Stimulated activated CD4-positive, alpha-beta T cell treated with anti-CD3 and anti-CD28 coated beads, Interleukin-2, amount 100 ng/mL, for 4 hours (primary cell): ENCODE measurements at places on chromosomes 7 and 10.
A peak's percentile ranks its signal among the peaks of the same experiment; 100 is the strongest.

GRCh38 chr7:130298544-130299326 is 5.8 kb downstream of the CPA4 start:
- no peak for DNase-seq

DNA sequence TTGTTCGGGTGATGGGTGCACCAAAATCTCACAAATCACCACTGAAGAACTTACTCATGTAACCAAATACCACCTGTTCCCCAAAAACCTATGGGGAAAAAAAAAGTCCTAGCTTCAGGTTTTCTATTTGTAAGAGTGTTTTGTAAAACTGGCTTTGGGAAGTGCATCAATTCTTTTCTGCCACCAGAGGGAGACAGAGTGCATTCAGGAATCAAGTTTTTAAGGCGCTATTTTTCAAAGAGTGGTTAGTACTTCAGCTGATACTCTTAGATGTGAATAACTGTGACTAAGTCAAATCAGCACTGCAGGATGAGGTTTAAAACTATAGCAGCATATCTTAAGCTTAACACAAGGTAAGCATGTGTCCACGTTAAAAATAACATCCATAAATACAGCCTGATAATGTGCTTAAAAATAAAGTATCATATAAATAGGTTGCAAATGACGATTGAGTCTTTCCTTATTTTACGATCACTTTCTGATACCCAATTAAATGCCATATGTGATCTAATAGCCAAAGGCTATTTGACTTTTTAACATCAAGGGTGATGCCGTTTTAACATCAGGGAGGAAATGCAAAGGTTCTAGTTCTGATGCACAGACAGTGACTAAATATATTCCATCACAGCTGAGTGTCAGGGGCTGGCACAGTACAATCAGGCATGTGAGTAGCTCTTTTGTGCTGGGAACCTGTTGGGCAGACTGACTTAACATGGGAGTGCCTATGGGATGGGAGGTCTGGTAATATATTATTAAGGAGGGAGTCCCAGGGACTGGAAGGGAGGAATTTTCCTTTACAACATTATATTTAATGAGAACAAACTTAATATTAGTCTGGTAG is 10.6 kb upstream of the LYZL2 start:
- peak; percentile 6 for DNase-seq

- DNase-seq = no peak
Measured at GRCh38 chr10:107611115-107611514, 446.6 kb upstream of the SORCS1 start.

DNA sequence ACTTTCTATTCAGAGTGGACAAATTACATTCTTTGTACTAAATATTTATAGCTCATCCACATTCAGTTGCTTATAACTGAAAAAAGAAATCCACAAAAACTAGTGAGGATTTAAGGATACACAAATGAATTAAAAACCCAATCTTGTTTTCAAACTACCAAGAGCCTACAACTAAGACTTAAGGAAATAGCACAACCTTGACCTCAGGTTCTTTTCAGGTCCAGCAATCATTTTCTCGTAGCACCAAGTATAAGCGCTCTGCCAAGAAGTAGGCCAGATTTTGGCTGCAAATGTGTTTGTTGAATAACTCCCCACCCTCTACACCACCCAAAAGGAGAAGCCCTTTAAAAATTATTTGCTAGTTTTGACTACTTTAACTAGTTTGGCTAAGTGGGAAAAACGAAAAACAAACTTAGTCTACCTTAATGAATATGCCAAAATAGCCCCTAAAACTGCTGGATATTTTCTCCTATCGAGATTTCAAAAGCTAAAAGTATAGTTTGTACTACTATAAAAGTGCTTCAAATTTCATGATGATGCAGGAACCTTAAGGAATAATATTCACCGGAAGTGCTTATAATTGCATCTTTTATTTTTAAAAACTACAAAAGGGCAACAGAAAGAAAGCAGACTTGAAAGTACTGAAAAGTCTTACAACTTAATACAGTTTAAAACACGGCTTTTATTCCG is 2.7 kb upstream of the KMT2E start:
- DNase-seq = no peak

GRCh38 chr7:99557196-99557607 is 1.2 kb upstream of the ZNF655 start:
- DNase-seq = no peak

DNA sequence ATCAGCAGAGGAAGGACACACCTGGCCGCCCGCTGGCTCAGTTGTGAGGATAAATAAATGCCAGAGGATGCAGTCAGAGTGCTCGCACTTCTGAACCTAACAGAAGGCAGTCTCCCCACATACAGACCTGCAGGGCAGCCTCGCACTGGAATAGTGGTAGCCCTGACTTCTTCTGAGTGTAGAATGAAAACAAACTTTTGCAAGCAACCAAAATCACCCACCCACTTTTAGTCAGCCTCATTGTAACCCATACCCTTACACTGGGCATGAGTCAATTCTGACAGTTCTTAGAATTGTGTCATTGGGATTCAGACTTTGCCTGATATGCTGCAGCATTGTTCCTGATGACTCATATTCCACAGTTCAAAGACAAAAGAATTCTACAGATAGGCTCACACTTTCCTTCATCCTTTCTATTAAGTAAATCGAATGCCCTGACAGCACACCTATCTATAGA is 167.0 kb upstream of the CDK1 start:
- DNase-seq = peak; percentile 7

DNA sequence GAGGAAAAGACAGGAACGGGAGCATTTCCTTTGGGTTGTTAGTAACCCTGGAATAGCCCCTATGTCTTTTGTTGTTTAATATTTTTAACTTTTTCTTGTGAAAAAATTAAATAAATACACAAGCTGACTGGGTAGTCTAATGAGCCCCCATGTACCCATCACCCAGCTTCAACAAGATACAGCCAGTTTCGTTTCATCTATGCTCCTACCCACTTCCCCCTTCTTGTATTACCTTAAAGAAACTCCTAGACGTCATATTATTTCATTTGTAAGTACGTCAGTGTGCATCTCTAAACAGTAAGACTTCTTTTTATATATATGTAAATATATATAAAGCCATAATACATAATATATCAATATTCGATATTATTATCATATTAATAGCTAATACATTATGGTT is 42.8 kb upstream of the NUB1 start:
- DNase-seq = no peak

DNA sequence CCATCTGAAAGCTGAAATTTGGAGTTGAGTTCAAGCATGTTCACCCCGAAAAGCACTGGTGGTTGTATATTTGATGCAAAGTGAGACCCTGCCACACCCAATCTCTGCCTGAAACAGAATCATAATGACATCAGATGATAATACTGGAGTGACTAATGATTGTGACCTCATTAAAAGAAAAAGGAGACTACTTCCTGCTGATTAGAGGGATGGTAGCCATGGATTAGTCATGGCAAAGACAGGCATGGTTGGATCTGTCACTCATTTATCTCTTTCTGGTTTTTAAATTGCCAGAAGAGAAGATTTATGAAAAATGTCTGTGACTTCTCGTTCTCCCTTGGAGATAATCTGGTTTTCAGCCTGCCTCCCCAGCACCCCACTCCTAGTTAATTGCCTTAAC is 101.2 kb downstream of the BAMBI start:
- no peak for DNase-seq

GRCh38 chr10:45015590-45015989 is 14.9 kb downstream of the ZNF22 start:
- no peak for DNase-seq

DNA sequence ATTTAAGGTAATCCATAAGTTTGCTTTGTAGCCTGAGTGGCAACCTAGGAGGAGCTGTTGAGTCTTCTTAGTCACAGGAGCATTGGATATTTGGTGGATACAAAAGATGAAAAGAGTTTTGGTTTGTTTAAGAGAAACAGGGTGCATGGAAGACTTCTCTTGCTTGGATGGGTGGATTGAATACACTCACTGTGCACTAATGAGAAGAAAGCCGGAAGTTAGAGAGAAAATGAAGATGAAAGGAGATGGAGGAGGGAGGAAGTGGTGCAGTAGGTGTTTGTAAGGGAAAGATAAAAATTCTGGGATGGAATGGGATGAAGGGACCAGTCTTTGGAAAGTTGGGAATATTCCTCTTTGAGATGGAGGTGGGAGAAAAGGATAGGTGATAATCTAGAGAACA is 7.7 kb downstream of the MDFIC start:
- DNase-seq = no peak

GRCh38 chr7:70303309-70303708 is 705.0 kb downstream of the AUTS2 start:
- DNase-seq = no peak

GRCh38 chr10:130062201-130062600 is 48.4 kb downstream of the C10orf143 start:
- DNase-seq = no peak

DNA sequence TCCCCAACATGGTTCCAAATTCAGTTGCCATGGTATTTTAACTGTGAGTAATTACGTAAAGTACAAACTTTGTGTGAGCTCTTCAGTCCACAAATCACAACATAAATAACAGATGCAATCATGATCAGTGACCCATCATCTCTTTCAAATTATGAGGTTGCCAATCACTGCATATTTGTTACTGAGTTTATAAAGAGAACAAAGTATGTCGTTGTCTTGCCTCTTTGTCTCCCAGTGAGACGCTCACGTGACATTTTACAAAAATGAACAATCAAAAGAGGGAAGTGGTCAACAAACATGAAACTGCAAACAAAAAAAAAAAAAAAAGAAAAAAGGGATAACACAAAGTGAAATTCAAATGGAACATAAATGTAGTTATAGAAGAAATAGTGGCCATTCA is 122.7 kb upstream of the PDSS1 start:
- no peak for DNase-seq

DNA sequence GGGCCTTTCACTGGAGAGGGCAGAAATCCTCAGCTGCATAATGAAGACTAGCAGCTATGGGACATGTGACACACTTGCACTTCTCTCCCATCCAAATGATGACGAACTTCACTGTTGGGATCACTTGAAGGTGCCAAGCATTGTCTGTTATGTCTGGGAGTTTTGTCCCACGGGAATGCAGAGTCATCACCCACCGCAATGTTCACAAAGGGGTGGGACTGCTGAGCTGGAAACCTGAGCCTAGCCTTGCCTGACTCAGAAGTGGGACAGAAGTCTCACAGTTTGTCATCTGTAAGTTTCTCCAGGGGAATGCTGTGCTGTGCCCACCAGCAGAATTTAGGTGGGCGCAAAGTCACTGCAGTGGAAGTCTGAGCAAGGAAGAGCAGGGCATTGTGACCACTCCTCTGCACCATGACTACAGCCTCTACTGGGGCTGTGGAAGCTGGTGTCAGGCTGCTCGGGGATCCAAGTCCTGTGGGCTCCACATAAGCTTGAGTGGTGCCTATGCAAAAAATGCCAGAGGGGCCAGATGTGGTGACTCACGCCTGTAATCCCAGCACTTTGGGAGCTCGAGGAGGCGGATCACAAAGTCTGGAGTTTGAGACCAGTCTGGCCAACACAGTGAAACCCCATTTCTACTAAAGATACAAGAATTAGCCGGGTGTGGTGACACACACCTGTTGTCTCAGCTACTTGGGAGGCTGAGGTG is 472.0 kb upstream of the CNTNAP2 start:
- no peak for DNase-seq

DNA sequence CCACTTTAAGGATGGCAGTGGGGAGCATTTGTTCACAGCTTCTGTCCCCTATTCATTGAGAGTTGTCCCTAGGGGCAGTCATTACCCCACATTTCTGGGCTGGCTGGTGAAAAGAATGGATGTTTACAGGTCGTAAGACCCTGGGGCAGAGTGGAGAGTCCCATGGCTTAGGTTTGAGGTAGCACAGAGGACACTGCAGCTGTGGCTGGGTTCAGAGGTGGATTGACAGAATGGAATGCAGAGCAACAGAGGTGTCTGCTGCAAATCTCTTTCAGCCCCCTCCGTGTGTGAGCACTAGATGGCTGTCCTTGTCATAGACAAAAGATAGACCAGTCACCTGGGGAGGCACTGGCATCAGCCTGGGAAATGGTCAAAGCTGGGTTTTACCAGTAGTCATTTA is 141.9 kb downstream of the CACNB2 start:
- DNase-seq = no peak

- no peak for DNase-seq
Measured at GRCh38 chr7:39987641-39988347, 37.7 kb downstream of the CDK13 start.
